ENCODE measurements at places on chromosomes 3 and 15.

- DNase-seq, result no peak
These were observed 888 bp downstream of the TMOD3 start for GRCh38 chr15:51830276-51830806.

DNA sequence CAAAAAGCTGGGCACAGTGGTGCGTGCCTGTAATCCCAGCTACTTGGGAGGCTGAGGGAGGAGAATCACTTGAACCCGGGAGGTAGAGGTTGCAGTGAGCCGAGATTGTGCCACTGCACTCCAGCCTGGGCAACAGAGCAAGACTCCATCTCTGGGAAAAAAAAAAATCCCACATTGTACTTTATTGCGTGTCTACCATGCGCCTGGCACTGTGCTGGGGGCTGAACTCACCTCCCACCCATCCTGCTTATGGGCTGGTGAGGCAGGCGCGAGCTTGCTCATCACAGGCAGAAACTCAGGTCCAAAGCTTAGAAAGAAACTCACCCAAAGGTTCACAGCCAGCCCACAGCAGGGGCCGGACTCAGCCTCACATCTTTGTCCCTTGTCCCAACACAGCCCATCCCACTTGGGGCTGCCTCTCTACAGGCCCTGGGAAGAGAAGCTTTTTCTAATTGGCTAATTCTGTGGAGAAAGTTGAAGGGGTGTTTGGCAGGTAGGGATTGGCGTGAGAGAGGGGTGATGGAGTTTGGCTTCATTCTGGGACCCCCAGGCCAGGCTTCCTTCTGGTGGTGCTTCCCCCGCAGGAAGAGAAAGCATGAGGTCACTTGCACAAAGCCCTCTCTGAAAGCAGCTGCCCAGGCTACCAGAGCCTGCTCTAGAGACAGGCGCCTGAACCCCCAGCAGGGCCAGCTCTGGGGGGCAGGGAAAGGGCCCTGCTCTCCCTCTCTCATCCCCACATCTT lies 122.6 kb upstream of the SMAD3 start:
- no peak for DNase-seq

DNA sequence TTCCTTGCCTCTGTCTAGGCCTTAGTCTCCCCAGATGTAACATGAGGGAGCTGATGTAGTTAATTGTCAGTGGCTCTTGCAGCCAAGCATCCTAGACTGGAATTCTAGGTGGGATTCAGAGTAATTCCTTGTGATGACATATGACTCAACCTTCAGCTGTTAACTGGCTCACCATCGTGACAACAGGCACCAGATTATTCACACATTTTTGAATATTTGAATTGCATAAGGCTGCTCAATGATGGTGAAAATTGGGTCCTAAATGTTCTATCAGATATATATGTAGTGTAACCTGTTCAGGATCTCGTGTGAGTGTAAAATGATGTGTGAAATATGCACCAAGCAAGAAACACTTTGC lies 405.1 kb downstream of the LPP start:
- no peak for DNase-seq

- DNase-seq, result no peak
These were observed 182.4 kb downstream of the SV2B start for GRCh38 chr15:91282486-91282885.

GRCh38 chr3:58578873-58579272 lies 1.7 kb upstream of the FAM107A start:
- DNase-seq, result no peak

GRCh38 chr3:192888190-192888589 lies 29.5 kb downstream of the MB21D2 start:
- DNase-seq, result no peak

DNA sequence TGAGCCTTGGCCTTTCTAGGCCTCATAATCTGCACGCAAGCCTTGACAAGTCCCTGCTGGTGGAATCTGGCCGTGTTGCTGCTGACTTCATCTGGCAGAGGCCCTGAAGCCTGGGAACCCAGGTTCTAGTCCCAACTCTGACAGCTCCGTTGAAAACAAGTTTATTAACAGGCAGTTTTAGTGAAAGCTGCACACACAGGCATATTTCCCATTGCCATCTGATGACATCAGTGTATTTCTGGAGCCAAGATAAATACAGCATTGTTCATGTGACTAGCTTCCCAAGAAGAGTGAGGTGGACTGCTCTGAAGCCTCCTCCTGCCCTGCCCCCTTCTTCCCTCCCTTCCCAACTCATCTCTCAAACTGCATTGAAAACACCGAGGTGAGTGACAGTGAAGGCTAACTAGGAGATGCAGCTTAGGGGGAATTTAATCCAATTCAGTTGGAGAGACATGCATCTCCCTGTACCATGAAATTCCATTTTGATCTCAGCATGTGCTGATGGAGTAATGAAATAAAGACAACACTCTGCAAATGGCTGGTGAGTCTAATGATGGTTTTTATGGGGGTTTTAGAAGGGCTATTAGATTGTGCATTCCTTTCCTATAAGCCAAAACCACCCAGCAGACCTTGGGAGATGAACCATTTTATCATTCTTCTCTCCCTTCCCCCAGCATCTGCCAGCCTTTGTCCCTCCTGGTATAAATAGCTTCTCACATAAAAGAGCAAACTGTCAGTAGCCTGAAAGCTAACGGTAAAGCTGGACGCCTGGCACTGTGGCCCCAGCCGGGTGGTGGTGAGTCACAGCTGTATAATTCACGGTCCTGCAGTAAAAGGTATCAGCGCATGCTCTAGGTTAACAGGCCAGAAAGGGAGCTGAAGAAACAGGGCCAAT lies 38.0 kb downstream of the PRICKLE2 start:
- DNase-seq, result peak; percentile 71

DNA sequence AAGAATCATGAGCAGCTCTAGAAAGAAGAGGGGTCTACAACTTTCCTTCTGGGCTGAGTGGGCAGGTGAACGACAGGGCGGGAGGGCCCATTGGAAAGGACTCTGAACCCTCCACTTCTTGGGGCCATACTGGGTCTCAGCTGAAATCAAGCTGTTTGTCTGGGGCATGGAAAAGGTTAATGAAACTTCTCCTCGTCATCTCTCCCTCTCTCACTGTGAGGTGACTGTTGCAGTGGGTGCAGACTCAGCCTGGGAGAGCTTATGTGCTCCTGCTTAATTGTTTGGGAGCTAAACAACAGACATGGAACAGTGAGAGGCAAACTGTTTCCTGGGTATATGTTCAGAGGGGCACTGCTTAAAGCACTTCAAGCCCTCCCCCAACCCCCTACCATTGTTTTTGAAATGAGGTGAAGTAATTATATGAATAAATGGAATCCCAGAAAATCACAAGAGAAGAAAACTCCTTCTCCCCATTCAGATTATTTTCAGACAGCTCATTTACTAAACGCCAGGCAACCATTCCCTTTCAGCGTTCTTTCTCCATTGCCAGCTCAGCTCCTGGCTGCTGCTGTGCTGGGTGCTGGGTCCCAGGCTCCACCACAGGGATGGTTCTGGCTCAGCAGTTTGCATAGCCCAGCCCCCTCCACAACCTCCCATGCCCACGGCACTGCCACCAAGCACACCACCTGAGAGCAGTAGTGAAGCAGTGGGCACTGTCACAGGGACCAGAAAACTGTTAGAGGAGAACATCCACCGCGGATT lies 444.9 kb upstream of the TBL1XR1 start:
- no peak for DNase-seq

- no peak for DNase-seq
These were observed 1.2 kb upstream of the RUBCN start for GRCh38 chr3:197737749-197738462.

DNA sequence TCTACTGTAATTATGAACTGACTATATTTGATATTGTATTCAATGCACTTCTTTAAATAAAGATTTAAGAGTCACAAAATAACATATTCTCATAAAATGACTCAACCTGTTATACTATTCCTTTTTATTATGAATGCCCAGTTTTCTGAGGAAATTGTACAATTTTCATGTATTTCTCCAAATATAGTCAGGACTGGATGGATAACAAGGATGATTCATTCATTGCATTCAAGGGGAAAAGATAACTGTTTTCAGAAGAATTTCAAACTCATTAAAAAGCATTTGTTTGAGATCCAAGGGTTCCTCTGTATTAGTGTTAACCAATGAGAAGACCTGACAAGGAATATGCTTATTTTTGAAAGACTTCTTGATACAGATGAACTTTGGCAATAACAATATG lies 163.7 kb downstream of the MEIS2 start:
- no peak for DNase-seq

GRCh38 chr15:31359702-31360111 lies 33.1 kb downstream of the KLF13 start:
- DNase-seq, result no peak

DNA sequence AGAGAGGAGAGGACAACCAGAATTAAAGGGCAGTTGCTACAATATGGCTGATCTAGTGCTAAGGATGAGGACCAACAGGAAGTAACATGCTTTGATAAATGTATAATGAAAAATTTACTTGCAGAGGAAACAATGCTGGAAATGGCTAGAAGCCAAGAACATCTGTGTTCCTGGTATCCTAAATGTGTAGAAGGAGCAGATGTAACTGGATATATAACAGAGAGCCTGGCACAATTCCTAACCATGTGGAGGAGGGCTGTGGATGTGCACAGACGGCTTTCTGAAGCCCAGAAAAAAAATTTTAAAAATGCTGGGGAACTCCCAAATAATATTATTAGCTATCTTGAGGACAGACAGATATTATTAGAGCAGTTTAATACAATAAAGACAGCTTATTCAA lies 159.4 kb upstream of the GBE1 start:
- peak; percentile 44 for DNase-seq

DNA sequence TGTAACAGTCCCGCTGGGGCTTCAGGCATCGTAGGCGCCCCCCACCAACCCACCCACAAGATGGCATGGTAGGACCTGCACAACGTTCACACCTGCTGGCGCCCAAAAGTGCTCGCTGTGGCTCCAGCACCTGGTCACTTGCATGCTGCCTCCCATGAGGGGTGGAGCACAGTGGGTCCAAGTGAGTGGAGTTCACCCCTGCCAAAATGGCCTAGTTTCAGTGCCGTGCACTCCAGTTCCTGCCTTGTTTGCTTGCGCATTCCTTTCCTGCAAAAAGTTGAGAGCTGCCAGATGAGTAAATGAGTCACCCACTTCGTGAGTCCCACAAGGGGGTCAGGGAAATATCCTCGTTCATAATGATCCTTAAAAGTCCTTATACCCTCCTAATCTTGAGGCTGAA lies 788.7 kb upstream of the DPPA4 start:
- DNase-seq, result no peak

DNA sequence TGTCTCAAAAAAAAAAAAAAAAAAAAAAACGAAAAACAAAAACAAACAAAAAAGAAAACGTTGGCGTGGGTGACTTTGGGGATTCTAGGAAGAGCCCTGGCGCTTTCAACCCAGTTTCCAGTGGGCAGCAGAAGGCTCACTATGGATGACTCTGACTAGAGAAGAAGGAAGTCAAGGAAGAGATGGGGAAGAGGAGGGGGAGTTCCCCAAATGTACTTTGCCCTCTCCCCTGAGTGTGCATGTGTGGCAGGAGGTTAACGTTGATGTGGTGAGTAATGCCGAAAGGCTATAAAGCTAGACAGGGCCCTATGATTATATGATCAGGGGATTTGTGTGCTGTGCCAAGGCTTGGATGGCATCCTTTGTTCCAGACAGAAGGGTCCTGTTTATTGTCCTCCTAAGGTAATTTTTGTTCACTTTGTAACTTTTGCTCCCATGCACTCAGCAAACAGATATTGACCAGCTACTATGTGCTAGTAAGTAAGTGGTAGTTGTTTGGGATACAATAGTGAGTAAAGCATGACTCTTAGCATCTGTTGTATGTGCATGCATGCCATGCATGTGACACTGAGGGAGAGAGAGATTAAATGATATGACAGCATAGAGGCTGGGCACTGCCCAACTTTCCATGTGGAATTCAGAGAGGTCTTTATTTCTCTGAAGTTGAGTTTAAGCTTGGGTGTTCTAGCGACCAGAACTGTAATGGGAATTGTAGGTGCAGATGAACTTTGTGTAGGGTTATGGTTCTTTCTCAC lies 750 bp upstream of the HHLA2 start:
- no peak for DNase-seq

GRCh38 chr3:173875790-173876189 lies 478.2 kb downstream of the NLGN1 start:
- DNase-seq, result no peak

GRCh38 chr15:50876989-50877360 lies 31.5 kb upstream of the AP4E1 start:
- peak; percentile 87 for DNase-seq

- DNase-seq, result no peak
These were observed 27.8 kb downstream of the CFAP161 start for GRCh38 chr15:81161851-81162250.

- no peak for DNase-seq
These were observed 17.7 kb downstream of the POC1A start for GRCh38 chr3:52136513-52136912.

GRCh38 chr15:41834096-41834495 lies 4.6 kb upstream of the PLA2G4B start:
- no peak for DNase-seq

DNA sequence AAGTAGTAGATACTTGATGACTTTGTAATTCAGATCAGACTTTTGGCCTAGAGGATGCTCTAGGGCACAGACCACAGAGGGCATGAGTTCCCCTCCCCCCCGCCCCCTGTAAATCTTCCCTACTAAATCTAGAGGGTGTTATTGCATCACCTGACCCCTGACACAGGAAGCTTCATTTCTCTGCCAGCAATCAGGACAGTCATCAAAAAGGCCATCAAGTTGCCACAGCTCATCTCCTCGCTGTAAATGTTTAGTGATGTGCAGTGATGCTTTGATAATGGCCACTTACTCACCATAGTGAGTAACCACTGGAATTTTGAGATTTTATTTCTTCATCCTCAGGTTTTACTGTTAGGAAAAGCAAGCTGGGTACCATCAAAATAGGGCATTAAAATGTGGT lies 289.2 kb upstream of the CHRM5 start:
- no peak for DNase-seq

DNA sequence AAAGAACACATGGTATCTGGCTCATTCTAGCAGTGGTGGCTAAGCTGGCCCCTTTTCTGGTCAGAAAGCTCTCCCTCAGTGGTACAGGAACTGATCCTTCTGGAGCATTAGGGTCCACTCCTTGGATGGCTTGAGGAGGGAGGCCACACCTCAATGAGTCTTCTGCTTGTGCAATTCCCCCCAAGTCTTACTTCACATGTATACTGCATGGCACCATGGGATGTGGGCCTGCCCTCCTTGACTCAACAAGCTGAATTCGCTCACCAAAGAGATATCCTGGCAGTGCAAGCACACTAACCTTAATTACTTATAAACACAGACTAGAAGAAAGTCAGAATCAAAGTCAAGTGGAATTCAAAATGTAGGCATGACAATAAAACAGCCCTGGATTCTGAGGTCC lies 133.8 kb upstream of the SLC2A2 start:
- no peak for DNase-seq

All from right forelimb (tissue), 1 donor.